Activated gamma-delta T cell treated with anti-CD3 and anti-CD28 coated beads, Interleukin-2, amount 50 U/mL, for 16 hours (primary cell): ENCODE measurements at places on chromosomes 5 and 9.

DNA sequence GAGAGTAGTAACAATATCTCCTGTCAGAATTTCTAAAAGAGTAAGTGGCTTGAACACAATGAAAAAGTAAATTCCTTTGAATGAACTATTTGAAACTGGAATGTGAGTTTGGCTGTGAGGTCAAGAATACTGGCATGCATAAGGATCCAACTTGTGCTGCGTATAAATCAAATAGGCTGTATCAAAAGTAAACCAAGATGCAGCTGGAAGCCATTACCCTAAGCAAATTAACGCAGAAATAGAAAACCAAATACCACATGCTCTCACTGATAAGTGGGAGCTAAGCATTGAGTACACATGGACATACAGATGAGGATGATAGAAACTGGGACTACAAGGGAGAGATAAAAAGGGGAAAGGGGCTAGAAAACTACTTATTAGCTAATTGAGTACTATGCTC lies 24.0 kb upstream of the SRFBP1 start:
- DNase-seq: no peak

- DNase-seq: no peak
Observed at GRCh38 chr9:8693464-8693863, 893.9 kb upstream of the DMAC1 start.

DNA sequence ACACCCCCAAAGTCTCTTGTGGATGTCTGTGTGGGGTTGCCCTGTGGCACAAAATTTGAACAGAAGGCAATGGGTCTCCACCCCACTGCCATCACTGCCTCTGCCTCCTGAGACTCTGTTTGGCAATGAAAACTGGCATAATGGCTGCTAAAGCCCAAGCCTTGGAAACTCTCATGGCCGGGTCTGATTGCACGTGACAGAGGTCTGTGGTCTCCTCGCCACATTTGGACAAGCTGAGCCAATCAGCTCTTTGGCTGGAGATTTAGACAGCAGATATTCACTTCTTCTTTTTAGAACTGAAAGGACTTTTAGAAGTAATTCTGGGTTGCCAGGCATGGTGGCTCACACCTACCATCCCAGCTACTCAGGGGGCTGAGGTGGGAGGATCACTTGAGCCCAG lies 5.5 kb downstream of the GGTA1 start:
- DNase-seq: no peak

DNA sequence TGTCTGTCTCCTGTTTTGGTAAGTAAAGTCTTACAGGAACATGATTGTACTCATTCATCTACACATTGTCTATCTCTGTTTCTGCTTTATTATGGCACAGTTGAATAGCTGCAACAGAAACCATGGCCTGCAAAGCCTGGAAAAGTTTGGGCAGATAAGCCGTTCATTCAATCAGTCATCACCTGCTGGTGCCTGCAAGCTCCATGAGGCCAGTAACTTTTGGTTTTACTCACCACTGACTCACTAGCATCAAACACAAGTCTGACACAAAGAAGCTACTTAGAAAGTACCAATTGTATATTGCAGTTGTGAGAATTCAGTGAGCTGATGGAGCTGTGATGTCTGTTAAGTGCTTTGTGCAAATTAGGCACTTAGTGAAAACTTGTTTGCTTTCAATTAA lies 373.6 kb upstream of the SGCD start:
- no peak for DNase-seq

DNA sequence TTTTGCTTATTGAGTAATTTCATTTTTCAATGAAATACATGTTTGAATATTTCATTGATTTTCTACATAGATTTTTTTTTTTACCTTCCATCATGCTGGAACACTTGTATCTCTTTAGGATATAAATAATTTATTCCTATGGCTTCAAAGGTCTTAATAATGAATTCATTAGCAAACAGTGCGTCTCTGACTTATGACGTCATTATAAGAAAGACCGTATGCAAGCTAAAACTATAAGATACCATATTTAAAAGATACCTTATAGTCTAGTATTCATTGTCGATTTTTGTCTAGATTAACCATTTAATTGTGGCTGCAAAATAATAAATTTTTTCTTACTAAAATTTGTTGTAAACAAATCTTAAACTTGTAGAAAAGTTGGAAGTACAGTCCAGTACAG lies 187.7 kb upstream of the CHD1 start:
- no peak for DNase-seq

- DNase-seq: no peak
Observed at GRCh38 chr5:178123966-178124925, 6.6 kb upstream of the RMND5B start.

- DNase-seq: no peak
Observed at GRCh38 chr5:17276445-17276844, 59.0 kb downstream of the BASP1 start.

GRCh38 chr5:147689426-147689825 lies 93.1 kb downstream of the JAKMIP2 start:
- no peak for DNase-seq
